Activated CD4-positive, alpha-beta T cell treated with anti-CD3 and anti-CD28 coated beads, Interleukin-2, amount 10 ng/mL, durations not matched to agents 7 days and 5 days (primary cell): ENCODE measurements at places on chromosomes 2 and 18.
A peak's percentile ranks its signal among the peaks of the same experiment; 100 is the strongest.

DNA sequence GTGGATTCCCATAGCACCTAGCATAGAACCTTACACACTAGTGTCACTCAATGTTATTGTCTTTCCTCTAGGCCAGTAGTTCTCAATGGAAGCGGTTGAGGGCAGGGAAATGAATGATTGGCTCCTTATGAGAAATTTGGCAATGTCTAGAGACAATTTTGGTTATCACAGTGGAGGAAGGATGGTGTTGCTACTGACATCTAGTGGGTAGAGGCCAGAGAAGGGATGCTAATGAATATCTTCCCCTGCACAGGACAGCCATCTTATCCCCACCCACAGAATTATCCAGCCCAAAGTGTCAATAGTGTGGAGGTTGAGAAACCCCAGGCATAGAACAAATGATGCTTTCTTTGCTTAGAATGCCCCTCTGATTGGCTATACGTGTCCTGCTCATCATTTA lies 15.8 kb downstream of the C18orf63 start:
- no peak for DNase-seq

GRCh38 chr2:237270520-237270919 lies 143.4 kb downstream of the COL6A3 start:
- DNase-seq = no peak

- DNase-seq = no peak
These were observed 133.7 kb downstream of the RHBDD1 start for GRCh38 chr2:226969417-226970080.

- DNase-seq = peak; percentile 27
These were observed at the start of gene STON1 for GRCh38 chr2:48530033-48530811. STON1 (plus strand) TSS chr2:48530154; CDS start chr2:48580634, 50,480 bp downstream.

DNA sequence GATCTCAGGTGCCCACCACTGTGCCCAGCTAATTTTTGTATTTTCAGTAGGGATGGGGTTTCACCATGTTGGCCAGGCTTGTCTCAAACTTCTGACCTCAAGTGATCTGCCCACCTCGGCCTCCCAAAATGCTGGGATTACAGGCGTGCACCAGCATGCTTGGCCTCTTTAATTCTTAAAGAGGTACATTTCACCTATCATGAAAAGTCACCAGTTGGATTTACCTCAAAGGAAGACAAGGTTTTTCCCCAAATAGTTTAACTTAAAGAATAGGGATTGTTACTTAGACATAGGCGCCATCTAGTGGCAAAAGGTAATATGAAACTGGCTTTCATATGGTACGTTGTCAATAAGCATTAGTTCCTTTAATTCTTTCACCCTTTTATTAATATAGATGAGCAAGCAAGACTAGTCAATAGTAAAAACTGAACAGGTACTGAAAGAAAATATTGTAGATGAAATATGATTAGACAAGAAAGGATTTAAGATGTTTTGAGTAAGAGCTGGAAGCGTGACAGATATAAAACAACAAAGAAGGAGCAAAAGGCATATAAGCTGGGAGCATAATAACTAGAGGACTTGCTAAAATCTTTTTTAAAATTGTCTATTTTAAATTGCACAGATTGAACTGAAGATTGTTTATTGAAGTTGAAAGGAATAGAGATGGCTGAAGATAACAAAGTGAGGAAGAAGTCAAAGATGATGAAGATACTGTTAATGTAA lies 35.0 kb upstream of the PSMD14 start:
- DNase-seq = peak; percentile 70

DNA sequence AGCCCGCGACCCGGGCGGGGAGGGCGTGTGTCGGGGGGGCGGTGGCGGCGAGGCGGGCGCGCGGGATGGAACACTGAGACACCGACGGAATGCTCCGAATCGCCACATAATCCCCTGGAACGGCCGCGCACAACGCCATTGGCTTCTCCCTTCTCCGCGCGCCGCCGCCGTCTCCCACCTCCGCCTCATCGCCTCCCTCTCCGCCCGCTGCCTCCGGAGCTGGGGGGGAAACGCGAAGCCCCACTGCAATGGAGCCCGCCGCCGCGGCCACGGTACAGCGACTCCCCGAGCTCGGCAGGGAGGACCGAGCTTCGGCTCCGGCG lies at the start of gene PHLPP1:
TSS of gene PHLPP1 (plus strand) at position 106 of the 323 bp plus-strand sequence. CDS start at position 249, 143 bp downstream.
- DNase-seq = no peak

DNA sequence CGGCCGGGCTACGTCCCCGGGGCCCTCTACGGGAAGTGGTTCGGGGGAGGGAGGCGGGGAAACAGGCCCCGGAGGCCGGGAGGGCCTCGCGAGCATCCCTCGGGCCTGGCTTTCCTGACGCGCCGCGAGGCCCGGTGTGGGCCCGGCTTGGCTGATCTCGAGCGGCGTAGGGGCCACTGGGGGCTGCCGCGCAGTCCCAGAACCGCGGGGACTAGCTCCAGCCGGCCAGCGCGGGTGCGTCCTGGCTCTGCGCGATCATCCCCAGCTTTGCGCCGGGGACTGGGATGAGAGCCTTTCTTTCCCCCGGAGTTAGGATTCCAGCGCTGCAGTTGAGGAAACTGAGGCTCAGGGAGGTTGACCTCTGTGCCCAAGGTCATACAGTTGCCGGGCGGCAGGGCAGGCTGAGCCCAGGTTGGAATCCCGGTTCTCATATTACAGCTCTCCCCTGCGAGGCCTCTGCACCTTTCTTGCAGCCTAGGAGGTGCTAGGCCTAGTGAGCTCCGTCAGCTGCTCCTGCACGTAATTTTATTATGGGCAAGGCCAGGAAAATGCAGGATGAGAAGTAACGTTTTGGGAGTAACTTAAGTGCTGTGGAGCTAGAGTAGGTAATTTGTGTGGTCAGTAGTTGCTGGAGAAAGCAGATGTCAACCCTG lies 501 bp downstream of the LPIN1 start:
- DNase-seq = peak; percentile 29

DNA sequence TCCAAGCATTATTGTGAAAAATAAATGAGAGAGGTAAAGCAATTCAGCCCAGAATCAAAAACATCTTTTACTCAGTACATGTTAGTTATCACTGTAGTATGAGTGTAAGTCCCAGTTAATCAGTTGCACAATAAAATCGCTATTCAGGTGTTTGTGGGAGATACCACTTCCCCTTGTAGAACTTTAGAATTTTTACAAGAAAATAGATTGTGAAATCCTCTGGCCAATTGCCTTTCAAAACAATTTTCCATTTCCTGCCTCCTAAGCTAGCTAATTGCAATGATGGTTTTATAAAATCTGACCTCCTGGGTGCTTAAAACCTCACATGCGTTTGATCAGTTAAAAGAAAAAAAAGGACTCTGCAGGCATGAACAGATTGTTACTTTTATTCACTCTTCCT lies 332.5 kb downstream of the PID1 start:
- no peak for DNase-seq

DNA sequence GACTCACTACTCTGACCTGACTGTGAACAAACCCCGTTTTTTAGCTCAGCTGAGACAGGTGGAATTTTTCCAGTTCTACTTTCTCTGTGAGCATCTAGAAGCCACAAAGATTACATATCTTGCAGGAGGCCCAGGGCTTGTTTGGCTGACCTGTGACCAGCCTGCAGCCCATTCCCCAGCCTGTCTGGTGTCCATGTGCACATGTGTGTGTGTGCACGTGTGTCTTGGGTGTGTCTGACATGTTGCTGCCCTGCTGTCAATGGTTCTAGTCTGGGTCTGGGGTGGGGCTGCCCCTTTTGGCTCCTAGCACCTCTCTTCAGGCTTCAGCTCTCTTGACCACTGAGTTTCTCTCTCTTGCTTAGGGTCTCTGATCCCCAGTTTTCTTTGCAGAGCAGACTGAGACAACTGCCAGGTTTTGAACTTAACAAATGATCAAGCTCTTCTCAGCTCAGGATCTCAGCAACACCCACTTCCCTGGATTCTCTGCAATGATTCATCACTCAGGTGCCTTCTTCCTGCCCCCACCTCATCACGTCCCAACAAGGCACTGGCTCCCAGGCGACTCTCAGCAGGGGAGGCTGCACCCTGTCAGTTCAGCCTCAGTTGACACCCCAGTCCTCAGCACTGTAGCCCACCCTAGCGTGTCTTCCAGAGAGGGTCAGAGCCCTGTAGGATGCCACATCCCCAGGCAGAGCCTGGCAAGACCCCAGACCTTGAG lies 130.3 kb downstream of the CELF4 start:
- no peak for DNase-seq

DNA sequence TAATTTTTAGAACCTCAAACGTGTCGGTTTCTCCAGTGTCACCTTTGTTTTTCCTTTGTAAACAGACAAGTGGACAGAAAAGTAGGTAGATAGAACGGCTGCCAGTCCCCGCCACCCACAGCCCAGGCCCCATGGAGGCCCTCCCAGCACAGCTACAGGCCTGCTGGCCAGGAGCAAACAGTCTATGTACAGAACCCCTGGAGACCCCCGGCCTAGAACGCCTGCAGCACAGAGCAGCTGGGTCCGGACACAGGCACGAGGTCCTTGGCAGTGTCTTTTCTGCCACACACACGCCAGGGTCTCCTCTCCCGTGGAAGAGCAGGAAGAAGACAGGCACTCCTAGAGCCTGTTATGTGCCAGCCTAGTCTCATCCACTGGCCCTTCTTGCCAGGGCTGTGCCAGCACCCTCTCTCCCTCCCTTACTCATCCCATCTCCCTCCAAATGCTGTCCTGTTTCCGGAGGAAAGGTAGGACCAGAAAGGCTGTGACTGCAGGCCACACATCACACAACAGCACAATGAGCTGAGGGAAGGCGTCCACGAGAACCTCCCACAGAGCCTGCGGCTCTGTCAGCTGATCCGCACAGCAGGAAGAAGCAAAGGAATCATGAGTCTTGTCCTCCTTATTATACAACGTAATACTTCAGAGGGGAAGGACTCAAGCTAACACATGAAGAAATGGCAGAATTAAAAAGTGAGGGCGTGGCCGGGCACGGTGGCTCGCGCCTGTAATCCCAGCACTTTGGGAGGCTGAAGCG lies 7.7 kb downstream of the DTYMK start:
- no peak for DNase-seq

GRCh38 chr2:86352137-86352726 lies 14.8 kb upstream of the REEP1 start:
- DNase-seq = no peak

DNA sequence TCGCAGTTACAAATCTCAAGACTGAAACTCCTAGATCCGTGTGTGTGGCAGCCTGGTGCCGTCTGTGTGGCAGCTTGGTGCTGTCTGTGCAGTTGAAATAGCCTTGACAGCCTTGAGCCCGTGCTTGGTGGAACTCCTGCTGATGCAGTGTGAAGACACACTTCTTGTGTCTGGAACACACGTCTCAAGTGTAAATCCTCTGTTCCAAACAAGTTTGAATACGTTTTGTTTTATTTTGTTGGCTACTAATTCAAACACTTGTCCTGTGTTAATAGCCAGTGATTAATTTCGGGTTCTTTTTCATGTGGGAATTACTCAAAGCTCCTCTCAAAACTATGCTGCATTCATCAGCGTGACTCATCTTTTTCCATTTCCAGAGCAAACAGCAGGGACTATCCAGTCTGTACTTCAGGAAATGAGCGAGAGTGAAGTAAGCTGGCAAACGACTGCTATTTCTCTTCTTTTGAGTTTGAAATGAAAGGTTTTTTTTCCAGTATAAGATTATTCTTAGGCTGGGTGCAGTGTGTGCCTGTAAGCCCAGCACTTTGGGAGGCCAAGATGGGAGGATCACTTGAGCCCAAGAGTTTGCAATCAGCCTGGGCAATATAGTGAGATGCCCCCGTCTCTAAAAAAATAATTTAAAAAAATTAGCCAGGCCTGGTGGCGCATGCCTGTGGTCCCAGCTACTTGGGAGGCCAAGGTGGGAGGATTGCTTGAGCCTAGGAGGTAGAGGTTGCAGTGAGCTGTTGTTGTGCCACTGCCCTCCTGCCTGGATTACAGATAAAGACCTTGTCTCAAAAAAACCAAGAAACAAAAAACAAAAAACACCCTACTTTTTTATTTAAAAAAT lies 152.9 kb downstream of the SPP2 start:
- no peak for DNase-seq

DNA sequence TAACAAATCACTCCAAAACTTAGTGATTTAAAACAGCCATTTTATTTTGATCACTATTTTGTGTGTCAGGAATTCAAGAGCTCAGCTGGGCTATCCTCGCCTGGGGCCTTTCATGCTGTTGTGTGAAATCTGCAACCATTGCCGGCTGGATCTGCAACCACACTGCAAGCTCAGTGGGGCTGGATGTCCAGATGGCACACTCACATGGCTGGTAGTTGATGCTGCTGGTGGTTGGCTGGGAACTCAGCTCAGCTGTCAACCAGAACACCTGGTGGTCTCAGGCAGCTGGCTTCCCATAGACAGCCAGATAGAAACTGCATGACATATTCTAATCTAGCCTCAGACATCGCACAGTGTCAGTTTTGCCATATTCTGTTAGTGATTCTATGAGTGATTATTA lies 30.6 kb upstream of the AP1S3 start:
- no peak for DNase-seq

DNA sequence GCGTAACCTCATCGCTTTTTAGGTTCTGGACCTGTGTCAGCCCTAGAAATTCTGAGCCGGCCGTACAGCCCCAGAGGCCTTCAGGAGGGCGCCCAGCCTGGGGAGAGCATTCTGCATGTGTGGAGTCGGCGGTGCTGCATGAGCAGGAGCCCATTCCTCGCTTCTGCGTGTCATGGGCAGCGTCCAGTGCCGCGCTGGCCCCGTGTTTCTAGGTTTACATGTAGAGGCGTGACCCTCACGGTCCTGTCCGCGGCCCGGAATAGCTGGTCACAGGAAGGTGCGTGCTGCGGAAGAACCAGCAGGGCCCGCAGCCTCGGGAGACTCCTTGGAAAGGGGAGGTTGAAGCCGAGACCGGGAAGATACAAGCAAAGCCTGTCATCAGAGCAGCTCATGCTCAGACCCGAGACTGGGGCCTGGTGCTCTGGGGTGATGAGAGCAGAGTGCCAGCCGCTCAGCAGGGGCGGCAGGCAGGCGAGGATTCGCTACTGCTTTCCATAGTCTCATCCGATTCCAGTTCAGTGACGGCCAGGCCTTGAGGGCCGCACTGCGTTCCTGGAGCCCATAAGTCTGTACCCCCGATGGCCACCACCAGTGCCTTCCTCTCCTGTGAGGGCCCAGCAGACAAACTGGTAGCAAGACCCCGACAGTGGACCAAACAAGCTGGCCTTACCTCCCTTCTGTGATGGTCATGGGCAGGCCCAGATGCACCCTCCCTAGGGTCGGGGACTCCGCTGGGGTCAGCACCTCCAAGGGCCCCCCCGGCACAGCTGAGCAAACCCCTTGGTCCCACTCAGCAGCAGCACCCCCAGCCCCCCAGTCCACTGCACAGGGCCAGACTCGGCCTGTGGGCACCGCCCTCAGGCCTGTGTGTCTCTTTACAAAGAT lies 15.6 kb upstream of the NFATC1 start:
- no peak for DNase-seq
